Cardiac septum (tissue), 1 donor: ENCODE measurements at places on chromosomes 2 and 18.
A peak's percentile ranks its signal among the peaks of the same experiment; 100 is the strongest.

- no peak for DNase-seq
These were observed 142.6 kb downstream of the RAPGEF4 start for GRCh38 chr2:172878260-172878659.

- DNase-seq, result peak; percentile 27
These were observed 244.7 kb downstream of the NDUFA10 start for GRCh38 chr2:239780236-239780994.

GRCh38 chr2:17470855-17471641 is 47.2 kb downstream of the RAD51AP2 start:
- DNase-seq, result no peak

- no peak for DNase-seq
These were observed 273.7 kb upstream of the PKDCC start for GRCh38 chr2:41774011-41774605.

DNA sequence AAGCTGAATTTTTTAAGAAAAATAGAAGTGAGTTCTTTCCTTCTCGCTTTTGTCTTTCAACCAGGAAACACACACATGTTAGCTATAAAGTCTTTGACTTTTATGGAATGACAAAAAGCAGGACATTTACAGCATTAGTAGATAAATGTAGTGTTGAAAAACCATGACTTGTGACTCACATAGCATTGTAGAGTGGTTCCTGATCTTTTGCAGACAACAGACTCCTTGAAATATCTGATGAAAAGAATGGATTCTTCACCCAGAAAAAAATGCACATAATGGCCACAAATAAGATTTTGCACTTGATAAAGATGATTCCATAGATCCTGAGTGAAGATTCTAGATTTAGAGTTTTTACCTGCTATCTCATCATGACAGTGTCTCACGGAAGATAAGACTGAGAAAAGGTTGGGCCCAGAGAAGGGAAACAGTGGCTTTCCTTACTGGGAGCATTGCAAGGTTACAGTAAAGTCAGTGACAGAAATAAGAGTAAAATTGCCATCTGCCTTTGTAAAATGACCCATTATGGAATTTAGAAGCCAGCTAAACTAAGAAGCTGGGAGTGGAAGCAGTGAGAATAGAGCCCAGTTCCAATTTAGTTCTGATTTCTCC is 14.0 kb downstream of the SMARCAL1 start:
- no peak for DNase-seq

GRCh38 chr2:102295566-102295965 is 15.8 kb upstream of the IL1RL1 start:
- no peak for DNase-seq

DNA sequence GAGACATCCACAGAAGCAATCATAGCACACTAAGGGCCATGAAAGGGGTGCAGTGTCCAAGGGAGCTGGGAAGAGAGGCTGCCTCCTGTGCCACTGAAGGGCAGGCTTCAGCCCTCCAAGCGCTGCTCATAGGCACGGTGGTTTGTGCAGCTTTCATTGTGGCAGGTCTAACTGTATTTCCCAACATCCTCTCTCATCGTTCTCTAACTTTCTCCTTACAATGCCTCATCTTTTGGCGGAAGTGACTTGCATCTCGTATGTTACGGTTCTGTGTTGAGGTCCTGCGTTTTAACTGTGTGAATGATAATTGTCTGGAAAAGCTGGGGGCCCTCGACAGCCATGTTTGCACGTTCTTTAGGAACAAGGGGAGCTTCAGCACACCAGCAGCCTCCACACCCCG is 213.9 kb downstream of the GBX2 start:
- no peak for DNase-seq

DNA sequence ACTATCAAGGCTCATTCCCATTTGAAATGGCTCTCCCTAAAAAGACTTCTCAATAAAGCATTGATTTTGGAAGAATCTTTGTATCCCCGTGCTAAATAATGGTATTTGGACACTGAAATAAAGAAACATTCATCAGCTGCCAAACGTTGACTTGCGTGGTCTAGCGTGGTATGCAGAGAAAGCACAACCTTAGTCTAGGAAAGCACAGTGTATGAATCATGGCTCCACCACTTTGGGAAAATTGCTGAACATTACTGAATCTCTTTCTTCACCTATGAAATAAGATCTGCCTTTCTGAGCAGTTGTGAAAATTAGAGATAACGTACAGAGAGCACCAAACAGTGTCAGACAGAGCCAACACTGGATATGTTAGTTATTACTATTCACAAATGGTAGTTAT is 353.9 kb downstream of the SS18 start:
- no peak for DNase-seq

GRCh38 chr18:28108814-28109213 is 68.1 kb downstream of the CDH2 start:
- no peak for DNase-seq

DNA sequence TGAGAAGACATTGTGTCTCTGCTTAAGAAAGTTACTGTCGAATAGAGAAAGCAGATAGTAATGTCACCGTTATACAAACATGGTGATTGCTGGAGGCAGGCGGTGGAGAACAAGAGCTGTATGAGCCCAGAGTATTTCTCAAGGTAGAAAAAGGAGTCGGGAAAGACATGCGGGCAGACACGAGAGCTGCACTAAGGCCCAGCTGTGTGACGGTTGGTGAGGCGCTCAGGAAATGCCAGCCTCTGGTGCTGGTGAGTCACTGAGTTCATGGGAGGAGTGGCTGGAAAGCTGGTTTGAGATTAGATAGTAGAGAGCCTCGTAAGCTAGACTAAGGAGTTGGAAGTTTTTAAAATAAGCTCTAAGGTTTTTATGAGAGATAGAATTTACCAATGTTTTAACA is 390.9 kb upstream of the TRIB2 start:
- DNase-seq, result no peak

DNA sequence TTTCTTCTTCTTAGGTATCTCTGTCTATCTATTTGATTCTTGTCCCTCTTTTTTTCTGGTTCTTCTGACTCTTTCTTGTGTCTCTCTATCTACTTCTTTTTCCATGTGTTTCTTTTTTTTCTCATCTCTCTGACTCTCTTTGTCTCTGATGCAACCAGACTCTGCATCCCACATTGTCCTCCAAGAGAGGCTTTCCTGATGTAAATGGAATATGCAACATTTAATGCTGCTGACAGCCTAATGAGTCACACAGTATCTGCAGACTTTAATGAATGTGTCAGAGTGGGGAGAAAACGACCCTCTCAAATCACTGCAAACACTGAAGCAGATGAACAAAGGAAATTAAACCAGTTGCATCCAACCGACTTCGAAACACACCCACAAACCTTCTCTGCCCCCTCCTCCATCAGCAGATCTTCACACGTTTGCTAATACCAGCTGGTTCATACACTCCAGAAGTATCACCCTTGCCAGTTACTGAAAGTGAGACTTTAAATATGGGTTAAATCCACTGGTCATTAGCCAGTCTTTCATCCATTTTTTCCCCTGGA is 351.5 kb downstream of the TXNL1 start:
- DNase-seq, result no peak
